ENCODE measurements at places on chromosomes 5 and 9.

- DNase-seq: no peak
Observed at GRCh38 chr5:151808451-151809169, 36.9 kb downstream of the G3BP1 start.

DNA sequence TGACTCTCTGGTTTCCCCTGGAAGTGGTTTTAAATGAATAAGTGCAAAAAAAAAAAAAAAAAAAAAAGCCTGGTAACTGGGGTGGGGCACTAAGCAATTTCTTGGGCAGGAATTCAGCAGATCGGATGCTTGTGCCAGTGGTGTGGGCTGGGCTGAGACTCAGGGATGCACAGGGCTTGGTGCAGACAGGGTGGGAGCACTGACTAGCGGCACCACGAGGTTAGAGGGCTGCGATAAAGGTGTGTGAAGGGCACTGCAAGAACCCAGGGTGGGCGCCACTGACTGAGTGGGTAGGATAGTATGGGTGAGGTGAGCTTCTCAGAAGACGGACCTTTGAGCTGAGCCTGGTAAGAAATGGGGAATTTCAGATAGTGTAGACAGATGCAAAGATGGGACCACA lies 45.5 kb upstream of the CPLX2 start:
- DNase-seq: no peak

- no peak for DNase-seq
Observed at GRCh38 chr5:134029156-134029555, 24.4 kb upstream of the VDAC1 start.

DNA sequence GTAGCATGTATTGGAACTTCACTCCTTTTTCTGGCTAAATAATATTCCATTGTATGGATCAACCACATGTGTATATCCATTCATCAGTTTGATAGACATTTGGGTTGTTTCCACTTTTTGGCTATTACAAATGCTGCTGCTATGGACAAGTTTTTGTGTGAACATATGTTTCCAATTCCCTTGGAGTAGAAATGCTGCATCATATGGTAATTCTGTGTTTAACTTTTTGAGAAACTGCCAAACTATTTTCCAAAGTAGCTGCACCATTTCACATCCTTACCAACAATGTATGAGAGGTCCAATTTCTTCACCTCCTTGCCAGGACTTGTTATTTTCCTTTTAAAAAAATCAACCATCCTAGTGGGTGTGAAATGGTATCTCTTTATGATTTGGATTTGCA lies 8.4 kb downstream of the FRRS1L start:
- DNase-seq: no peak

GRCh38 chr5:141507387-141508091 lies 18.7 kb downstream of the PCDHGC5 start:
- no peak for DNase-seq

DNA sequence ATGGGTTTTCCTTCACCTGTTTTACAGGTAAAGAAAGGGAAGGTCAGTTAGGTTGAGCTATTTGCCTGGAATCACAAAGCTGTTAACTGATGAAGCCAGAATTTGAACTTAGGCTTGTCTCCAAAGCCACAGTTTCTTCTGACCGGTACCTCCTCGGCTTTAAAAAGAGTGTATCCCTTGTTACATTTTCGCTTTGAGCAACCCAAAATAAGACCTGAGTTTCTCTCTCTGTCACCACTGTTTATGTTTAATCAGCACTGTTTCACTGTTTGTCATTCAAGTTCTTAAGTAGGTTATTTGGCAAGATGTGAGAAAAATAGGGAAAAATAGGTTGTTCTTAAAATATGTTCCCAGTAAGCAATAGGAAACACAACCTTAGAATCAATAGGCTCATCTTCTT lies 84.6 kb downstream of the VCAN start:
- DNase-seq: no peak

DNA sequence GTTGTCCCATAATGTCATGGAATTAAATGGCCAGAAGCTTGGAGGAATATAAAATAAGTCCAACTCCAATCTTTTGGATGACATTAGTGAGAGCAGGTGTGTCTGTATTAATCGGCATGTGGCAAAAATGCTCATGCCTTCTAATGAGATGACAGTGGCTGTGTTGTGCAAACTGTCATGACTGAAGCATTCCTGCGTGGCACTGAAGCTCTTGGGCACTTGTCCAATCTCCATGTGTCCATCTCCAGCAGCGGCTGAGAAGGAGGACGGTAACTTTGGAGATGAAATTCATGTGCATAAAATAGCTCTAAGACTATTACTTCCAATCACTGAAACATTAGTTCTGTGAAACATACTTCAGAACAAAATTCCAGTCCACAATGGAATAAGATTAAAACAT lies 697.5 kb upstream of the GRAMD2B start:
- no peak for DNase-seq
